Stimulated activated CD8-positive, alpha-beta memory T cell treated with anti-CD3 and anti-CD28 coated beads, Interleukin-4, amount 100 ng/mL, for 1 hour (primary cell): ENCODE measurements at places on chromosomes 1 and 21.

GRCh38 chr1:46084553-46085451, 47.6 kb downstream of the PIK3R3 start:
- no peak for DNase-seq

DNA sequence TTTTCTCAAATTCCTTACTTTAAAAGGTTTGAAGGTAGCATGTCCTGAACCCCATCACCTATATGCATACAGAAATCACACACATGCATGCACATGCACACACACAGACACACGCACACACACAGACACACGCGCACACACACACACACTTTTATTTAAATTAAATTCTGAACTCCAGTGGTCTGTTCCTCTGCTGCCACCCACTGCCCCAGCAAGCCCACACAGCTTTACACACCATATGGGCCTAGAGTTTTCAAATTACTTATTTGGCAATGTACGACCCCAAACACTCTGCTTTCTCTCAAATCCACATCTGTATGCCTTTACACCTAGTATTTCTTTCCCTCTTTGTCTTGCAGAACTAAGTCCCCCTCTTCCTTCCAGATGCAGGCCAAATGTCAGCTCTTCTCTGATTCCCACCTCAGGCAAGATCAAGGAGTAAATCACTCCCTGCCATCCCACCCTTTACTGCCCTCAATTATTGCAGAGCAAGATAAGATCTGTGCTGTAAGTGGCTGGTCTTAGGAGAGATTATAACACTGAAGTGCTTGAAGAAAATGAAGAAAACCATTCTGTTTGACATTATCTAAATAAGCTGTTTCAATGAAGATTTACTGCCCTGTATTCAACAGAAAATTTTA, 429.9 kb upstream of the CXADR start:
- no peak for DNase-seq

GRCh38 chr1:26169198-26169554, 413 bp upstream of the C1orf232 start:
- no peak for DNase-seq

DNA sequence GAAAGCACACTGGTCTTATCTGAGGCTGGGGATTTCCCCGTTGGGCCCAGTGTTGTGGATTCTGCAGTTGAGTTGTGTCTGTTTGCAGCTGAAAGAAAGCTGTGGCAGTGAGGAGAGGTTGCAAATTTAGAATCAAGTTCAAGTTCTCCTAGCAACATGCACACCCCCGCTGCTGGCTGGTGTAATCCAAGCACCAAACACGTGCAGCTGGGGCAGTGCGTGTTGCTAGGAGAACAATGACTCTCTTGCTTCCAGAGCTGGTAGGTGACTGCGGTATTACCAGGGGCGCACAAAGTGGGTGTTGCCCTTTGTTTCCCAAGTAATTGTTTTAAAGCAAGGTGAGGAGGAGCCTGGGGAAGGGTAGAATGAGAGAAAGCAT, 91.5 kb downstream of the IER5 start:
- DNase-seq: no peak

- no peak for DNase-seq
These were observed 21.0 kb upstream of the ERRFI1 start for GRCh38 chr1:8047112-8047511.

DNA sequence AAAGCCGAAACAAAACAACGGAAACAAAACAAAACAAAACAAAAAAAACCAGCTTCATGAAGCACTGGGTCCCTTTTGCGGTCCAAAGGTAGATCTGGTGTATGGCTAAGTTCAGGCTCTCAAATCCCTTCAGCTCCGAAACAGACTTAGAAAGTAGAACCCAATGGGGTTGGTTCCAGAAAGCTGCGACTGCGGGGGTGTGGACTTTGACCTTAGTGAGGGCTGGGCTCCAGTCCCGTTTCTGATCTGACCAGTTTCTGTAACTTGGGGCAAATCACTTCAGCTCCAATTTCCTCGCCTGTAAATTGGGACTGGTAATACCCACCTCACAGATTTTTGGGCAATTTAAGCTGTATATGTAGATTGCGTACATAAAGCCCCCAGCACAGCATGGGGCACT, 105.2 kb downstream of the ZSCAN20 start:
- no peak for DNase-seq

GRCh38 chr1:183473217-183473536, 878 bp downstream of the SMG7 start:
- no peak for DNase-seq

- DNase-seq: no peak
These were observed 5.5 kb upstream of the MMP23B start for GRCh38 chr1:1626207-1627141.

DNA sequence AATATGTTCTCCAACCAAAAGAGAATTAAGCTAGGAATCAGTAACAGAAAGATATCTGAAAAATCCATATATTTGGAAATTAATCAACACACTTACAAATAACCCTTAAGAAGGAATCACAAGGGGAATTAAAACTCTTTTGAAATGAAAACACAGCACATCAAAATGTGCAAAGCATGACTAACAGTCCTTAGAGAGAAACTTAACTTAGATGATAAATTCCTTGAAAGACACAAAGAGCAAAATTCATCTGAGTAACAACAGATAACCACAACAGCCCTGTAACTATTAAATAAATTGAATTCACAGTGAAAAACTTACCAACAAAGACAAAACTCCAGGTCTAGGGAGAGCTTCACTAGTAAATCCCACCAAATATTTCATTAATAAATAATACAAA, 283.8 kb downstream of the SDCCAG8 start:
- DNase-seq: no peak

- DNase-seq: no peak
These were observed 27.5 kb upstream of the SOX13 start for GRCh38 chr1:204045430-204045829.

GRCh38 chr1:151003180-151003579, 3.5 kb downstream of the MINDY1 start:
- no peak for DNase-seq

DNA sequence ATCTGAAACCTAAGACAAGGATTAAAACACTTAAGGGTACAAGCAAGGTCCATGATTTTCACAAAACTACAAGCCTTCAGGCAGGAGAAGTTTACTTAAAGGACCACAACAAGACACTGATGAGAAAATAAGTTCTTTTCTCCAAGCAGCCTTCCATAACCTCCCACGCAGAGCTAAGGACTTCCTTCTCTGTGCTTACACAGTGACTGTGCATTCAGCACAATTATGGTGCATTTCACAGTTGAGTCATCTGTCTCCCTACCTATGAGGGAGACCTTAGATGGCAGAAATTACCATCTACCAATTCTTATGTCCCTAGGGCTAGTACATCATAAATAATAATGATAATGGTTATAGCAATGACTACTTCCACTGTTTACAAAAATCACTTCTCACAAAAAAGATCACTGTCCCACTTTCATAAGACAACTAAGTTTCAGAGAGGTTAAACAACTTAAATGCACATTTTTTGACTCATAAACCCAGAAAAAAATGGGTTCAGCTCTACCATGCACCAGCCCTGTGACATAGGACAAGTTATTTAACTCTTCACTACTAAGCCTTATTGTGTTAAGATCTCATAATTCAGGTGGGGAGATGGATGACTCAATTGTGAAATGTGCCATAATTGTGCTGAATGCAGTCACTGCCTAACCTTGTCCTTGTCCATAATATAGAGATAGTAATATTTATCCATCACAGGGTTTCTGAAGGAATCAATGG, 45.3 kb downstream of the TARBP1 start:
- no peak for DNase-seq

GRCh38 chr21:20789729-20790500, 208.3 kb upstream of the NCAM2 start:
- DNase-seq: no peak

DNA sequence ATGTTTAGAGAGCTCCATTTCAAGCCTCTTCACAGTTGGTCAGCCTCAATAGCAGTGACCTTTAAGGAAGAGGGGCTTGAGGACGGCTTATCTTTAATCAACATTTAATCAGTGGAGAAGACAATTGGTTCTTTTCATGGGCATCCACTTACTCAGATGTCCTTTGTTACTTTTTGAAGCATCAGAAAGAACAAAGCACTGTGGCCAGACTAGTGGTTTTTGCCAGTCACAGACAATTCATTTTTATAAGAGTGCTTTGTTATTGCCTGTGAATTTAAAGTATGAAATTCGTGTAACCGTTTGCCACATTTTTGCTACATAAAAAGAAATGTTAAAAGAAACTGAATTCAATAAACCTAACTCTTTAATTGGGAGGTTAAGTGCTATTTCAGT, 222.8 kb downstream of the TPR start:
- DNase-seq: no peak

DNA sequence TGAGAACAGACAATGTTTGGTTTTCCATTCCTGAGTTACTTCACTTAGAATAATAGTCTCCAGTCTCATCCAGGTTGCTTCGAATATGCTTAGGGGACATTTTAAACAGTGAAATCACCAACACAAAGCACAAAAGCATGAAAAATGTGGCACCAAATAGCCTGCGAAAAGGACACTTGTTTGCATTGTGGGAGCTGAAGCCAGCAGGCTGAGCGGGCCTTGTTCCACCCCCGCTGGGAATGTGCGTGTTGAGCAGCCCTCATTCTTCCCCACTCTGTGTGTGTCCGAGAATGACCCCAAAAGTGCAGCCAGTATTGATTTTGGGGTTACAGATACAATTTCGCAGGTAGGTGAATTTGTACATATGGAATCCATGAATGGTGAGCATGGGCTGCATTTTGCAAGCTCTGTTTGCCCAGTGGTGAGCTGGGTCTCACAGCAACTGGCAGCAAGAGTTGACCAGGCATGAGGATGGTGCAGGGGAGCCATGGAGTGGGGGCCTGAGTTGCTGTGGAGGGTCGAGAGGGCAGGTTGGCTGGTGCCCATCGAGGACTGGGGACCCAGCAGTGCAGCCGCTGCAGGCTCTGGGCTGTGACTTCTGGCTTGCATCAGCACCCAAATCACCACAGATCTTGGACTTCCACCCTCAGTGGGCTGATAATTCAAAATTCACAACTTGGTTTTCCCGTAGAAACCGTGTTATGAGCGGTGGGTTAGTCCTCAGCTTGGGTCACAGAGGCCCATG, 29.4 kb downstream of the NENF start:
- no peak for DNase-seq

DNA sequence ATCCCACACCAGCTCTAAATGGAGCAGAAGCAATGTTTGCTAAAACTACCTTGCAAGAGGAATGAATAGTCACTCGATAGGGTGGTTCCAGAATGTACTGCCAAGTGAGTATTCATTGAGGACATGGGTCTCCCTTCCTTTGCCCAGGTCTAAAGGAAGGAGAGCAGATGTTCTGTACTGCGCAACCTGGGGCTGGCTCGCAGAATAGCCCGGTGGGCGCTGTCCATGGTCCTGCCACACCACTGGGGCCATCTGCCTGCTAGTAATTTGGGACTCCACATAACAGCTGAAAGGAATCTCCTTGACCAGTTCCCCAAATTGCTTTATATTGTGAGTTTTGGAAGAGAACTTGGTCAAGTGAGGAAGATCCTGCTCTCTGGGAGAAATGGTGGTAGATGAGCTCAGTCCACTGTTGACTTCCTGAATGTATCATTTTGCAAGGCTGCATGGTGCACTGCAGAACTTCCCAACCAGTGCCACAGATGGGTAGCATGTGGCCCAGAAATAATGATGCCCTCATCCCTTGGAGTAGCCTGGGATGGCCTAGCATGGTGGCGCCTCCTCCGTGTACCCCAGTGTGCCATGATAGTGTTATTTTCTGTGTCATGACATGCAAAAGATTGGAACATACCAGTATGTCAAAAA, 5.7 kb downstream of the SLC6A17 start:
- no peak for DNase-seq

GRCh38 chr1:227996187-227996950, 10.4 kb upstream of the WNT3A start:
- DNase-seq: no peak

- DNase-seq: no peak
These were observed 189.4 kb downstream of the MATN1 start for GRCh38 chr1:30533796-30534550.

- no peak for DNase-seq
These were observed 11.8 kb upstream of the RASSF5 start for GRCh38 chr1:206495493-206496046.

- no peak for DNase-seq
These were observed 724 bp upstream of the CALML6 start for GRCh38 chr1:1914101-1914970.

DNA sequence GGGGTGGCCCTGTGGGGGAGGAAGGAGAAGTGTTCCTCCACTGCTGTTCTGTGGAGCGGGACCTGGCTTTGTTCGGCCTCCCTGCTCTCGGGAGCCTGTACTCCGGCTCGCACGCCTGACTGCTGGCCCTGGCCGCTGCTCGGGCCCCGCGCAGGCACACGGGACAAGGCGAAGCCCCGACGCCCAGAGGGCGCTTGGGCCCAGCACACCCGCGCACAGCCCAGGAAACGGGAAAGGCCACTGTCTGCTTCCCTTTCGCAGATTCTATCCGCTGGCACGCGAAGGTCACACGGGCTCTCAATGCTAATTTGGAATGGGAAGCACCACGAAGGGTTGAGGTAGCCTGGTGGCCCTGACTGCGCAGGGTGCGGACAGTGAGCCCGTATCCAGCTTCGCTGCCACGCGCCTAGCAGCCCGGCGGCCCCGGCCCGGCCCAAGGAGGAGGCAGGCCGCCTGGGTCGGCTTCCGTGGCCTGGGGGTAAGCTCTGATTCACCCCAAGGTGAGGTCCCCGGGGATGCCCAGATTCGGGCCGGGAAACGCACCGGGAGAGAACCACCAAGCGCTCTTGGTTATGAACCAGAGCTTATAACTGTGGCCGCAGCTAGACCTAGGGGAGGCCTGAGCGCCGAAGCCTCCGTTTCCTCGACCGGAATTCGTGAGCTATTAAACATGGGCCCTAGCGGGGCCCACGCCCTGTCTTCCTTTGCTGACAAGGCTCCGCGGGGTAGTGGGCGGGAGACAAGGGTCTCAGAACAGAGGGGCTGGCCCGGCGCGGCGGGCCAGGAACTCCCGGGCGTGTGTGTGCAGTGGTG, 19.7 kb upstream of the TBX15 start:
- no peak for DNase-seq

- no peak for DNase-seq
These were observed 3.6 kb downstream of the NFASC start for GRCh38 chr1:204874274-204874673.
